Urothelium cell line (cell line): ENCODE measurements at places on chromosomes 3 and 15.

DNA sequence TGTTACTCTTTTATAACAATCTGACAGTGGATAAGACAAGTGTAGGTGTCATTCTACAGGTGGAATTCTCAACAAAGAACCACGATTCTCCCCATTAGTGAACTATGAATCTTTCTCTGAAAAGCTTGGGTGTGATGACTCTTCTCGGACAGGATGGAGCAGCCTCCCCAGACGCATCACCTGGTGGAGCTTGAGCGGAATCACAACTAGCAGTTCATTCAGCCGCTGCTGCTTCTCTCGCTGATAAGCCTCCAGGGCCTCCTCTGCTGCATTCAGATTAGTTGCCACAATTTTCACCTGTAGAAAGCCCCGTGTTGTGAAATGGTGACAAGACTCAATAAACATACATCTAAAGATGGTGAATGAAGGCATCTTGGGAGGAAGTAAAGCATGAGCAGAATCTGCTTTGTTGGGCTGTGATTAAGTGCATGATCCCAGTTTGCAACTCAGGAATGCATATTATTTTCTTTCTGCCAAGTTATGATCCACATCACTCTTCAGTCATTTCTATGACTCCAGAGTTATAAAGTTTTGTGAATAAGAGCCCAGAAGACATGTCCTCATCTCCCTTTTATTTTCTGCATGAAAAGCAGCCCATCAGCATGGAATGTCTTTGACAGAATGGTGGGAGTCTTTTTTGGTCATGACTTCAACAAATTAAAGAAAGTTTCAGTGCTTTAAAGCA, 93.6 kb downstream of the BOC start:
- DNase-seq: no peak

DNA sequence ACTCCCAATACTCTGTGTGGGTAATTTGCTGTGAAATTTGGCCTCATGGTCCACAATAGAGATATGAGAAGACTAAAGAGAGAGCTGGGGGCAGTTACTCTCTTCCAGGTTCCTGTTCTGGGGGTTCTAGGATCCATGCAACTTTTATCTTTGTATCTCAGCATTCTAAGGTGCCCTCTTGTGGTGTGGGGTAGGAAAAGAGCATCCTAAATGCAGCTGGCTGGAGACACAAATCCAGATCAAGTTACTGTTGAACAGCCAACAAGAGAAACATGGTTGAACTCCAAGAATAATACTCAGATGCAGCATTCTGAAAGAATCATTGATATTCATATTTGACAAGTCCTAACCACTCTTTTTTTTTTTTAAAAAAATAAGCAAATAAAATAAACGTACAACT, 238.2 kb downstream of the GREM1 start:
- DNase-seq: peak; percentile 54

DNA sequence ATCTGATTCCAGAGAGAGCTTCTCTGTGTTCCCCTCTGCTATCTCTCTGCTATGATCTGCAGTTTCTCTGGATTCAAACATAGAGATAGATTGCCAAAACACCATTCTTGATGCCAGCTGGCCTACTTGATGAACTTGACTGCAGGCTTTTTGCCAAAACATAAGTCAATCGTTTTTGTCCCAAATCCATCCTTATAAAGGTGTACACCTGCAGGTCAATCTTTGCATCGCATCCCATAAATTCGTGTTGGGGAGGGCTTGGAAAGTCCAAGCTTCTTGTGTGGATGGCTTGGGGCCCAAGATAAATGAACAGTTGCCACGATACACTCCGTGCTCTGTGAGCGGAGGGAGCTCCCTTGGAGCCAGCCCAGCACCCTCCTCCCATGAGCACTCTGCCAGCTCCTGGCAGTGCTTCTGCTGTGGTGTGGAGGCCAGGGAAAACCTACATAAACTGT, 2.7 kb downstream of the CERS3 start:
- no peak for DNase-seq

GRCh38 chr3:161838021-161838420, 341.4 kb downstream of the OTOL1 start:
- no peak for DNase-seq

DNA sequence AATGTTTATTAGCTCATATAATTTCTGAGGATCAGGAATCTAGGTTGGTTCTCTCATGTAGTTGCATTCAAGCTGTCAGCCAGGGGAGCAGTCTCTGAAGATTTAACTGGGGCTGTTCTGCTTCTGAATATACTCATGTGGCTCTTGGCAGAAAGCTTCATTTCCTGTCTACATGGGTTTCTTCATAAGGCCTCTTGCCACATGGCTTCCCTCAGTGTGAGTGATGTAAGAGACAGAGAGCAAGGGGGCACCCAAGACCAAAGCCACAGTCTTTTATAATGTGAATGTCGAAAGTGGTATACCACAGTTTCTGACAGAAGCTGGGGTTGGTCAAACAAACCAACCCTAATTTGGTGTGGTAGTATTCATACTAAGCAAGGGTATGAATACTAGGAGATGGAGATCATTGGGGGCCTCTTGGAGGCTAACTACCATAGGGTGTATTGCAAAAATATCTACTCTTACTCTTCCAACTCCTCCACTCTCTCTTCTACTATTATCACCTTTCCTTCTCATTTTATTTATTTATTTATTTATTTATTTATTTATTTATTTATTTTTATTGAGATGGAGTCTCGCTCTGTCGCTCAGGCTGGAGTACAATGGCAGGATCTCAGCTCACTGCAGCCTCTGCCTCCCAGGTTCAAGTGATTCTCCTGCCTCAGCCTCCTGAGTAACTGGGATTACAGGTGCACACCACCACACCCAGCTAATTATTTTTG, 123.8 kb downstream of the B3GALNT1 start:
- no peak for DNase-seq
